Frontal cortex (tissue), 4 donors: ENCODE measurements at places on chromosomes 1 and 21.

DNA sequence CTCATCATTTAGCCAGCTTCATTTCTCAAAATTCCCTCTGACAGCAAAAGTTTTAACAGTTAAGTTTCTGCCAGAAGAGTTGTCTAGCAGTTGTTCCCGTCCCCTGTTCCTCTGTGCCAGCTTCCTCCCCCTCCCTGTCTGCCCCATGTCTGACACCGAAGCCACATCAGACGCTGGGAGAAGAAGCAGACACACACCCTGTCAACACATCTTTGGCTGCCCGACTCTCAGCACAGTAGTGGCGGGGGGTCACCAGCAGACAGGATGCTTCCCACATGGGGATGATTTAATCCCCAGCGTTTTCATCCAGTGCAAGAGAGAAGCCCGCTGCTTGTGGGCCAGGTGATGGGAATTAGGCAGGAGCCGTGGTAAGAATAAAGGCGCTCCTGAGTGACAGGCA lies 379.4 kb upstream of the RUNX1 start:
- DNase-seq = no peak

DNA sequence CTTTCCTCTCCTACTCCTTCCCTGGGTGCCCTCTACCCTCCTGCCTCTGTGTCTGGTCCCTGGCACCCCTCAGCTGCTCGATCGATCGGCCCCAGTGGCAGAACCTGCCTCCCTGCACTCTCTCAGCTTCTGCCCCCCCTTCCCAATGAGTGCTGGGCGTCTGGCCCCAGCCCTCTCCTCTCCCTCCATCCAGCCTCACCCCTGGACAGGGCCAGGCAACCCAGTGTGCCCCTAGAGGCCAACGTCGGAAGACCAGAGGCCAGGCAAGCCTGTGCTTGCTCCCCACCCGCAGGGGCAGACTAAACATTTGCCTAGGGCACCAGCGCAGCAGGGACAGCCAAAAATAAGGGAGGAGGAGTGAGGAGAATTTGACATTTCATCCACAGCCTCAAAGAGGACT lies 43.5 kb downstream of the LGR6 start:
- no peak for DNase-seq

DNA sequence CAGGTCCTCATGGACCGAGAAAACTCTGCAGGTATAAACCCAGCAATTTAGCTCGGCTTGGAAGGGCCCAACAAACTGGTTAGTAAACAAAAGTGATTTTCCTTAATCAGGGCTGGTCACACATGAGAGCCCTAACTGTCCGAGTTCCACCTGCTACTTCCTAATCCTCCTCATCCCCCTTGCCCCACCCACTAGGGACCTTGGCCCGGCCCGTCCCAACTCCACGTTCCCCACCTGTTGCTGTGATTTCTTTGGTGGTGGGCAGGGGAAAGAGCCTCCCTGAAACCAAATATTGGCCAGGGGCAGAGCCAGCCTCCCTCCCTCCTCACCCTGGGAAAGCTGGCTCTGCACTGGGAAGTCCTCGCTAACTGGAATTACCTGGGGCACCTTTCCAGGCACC lies 304.2 kb upstream of the PROX1 start:
- DNase-seq = no peak

DNA sequence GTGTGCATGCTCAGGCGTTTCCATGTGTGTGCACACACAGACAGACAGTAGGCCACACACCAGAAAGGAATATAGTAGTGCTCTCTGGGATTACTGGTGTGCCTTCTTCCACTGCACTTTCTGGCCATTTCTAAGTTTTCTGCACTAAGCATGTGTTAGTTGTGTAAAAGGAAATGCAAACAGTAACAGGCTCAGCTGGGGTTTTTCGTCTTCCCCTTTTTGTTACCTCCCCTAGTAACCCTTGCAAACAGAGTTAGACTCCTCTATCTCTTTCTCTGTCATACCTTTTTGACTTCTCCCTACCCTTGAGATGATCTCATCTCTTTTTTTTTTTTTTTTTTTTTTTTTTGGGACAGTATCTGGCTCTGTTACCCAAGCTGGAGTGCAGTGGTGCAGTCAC lies 196.3 kb downstream of the SDCCAG8 start:
- no peak for DNase-seq

- no peak for DNase-seq
These were observed 145.3 kb downstream of the PSMG1 start for GRCh38 chr21:39037807-39038405.

GRCh38 chr21:44421901-44422840 lies 33.1 kb upstream of the LRRC3 start:
- no peak for DNase-seq

GRCh38 chr1:35047188-35047858 lies 15.6 kb upstream of the ZMYM6 start:
- DNase-seq = no peak

DNA sequence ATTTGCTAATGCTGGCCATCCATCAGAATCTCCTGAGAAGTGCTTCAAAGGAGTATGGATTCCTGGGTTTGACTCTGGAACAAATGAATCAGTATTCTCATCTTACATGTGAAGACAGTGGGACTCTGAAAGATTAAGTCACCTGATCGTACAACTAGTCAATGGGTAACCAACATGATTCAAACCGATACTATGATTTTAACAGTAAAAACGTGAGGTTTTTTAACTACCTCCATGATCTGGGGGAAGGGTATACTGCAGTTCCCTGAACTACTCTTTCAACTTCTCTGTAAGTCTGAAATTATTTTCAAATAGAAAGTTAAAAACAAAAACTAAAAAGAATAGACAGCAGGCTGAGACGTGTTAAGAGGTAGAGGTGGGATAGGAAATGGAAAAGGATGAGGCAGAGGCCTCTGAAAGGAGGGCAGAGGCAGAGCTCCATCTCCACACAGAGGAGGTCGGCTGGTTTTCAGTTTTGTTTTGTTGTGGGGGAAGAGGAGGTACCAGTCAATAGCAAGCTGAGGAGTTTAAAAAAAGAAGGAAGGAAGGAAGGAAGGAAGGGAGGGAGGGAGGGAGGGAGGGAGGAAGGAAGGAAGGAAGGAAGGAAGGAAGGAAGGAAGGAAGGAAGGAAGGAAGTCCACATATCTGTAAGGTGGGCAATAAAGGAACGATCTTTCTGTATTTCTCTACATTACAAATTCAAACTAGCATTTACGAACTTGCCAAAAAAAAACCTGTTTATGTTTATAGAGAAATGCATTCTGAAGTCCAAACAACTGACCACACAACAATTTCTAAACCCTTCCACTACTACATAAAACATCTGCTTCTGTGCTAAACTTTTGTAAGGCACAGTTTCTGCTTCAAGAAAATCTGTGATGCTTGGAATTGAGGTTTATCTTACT lies 213.1 kb downstream of the RERE start:
- DNase-seq = no peak
